Tibial nerve (tissue), 4 donors: ENCODE measurements at places on chromosomes 3 and 15.

DNA sequence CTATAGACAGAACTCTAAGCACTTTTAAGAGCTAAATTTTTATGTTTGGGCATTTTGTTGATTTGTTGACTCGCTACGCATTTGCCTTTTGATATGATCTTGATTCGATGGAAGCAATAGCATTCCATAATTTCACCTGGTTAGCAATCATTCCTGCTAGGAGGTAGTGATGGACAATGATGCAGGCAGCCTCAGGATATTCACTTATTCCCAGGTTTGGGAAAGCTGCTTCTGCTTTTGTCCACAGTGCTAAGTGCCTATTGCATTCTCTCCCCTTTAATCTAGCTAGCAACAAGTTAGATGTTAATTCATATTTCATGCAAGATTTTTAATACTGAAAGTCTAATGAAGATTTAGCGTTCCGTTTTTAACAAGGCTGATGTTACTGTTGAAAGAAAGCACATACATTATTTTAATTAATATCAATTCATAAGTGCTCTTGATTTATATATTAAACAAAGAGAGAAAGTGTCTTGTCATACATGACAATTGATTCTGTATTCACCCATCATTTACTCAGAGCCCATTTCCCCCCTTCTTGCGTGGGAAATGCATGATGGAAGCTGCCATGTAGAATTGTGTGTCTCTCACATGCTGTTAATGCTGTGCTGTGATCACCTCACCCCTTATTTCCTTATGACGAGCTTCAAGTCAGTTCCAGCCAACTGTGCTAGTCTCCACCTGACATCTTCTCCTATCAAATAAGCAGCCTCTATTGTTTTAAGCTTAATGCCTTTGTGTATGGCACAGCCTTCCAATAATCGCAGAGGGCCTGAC, 53.0 kb upstream of the TMCO5A start:
- DNase-seq: no peak

GRCh38 chr15:37100109-37100965, at the start of gene MEIS2:
TSS of gene MEIS2 (minus strand) at chr15:37100549. CDS start at chr15:37099466, 1,083 bp downstream.
- DNase-seq: peak; percentile 91

DNA sequence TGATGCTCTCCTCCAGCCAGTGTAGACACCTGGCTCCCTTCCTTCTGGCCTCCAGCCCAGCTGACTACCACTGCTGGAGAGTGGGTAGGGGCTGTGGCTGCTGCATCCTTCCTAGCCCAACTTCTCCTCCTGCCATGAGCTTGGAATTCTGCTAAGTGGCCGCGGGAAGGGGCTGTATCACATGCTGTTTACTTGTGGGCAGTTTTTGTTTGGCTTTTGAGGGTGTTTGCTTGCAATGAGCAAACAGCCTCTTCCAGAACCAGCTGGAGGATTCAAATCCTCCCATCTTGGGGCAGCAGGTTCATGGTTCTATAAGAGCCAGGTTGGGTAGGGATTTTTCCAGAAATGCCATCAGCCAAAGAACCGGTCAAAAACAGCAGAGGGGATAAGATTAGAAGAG, 9.0 kb downstream of the GASK1A start:
- no peak for DNase-seq

- no peak for DNase-seq
Measured at GRCh38 chr3:4571690-4572334, 78.7 kb downstream of the ITPR1 start.

GRCh38 chr3:7504886-7505775, 644.2 kb downstream of the GRM7 start:
- peak; percentile 57 for DNase-seq

DNA sequence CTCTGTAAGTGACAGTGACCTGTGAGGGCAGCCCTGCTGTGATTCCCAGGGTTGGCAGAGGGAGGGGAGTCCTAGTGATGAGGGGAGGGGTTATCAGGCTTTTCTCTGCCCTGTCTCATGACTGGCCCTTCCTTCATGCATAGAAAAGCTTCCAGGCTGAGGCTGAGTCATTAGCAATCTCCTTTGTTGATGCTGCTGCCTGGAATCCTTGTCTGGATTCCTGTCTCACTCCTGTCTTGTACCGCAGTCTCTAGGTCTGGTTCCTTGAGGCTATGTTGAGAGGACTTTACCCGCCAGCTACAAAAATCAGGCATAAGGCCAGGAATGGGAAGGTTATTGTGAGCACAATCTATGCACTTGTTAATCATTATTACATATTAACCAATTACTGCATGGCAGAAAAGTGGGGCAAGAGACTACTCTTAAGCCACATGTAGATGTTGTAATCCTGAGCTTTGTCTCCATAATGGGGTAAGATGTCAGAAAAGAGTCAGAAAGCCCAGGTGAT, 7.2 kb downstream of the KLHL6 start:
- DNase-seq: no peak

DNA sequence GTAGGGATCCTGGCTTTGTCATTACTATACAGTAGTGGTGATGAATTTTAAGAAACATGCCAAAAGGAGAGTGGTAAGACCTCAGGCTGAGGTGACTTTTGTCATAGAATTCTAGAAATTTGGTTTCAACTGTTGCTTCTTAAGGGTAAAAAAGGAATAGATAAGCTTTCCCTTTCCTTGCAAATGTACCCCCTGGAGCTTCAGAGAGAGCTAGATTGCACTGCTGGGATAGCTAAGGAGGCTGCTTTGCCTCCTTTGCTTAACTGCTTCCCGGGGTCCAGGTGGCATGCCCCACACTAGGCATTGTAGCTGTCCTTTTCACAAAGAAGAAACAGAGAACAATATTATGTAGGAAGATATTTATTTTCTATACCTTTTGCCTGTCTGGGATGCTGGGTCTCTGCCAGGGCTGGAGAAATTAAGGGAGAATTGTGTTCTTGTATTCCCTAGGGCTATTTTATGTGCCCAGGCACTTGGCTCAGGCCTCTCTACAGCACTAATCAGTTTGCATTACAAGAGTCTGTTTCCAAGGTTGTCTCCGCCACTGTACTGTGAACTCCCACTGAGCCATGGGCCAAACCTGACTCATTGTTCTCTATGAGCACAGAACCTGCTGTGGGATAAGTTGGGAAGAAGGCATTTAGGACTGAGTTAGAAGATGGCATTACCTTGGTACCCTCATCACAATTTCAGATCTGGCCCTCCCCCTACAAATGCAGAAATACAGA, 460.0 kb downstream of the PDCD6IP start:
- no peak for DNase-seq

DNA sequence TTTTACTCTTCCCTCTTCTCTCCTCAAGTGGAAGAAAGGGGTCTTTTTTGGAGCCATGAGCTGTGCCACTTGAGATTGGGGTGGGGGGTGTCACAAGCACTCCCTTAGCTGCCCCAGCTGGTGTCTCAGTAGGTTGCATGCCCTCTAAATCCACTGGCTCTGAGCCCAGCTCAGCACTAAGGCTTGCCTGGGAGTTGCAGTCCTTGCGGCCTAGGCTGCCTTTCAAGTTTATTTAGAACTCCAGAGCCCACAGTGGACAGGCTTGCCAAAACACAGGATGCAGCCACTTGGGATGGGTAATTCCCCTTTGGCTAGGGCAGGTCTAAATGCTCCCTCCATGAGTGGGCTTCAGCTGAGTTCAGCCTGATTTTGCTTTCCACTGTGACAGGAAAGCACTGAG, 24.7 kb downstream of the C3orf20 start:
- no peak for DNase-seq

DNA sequence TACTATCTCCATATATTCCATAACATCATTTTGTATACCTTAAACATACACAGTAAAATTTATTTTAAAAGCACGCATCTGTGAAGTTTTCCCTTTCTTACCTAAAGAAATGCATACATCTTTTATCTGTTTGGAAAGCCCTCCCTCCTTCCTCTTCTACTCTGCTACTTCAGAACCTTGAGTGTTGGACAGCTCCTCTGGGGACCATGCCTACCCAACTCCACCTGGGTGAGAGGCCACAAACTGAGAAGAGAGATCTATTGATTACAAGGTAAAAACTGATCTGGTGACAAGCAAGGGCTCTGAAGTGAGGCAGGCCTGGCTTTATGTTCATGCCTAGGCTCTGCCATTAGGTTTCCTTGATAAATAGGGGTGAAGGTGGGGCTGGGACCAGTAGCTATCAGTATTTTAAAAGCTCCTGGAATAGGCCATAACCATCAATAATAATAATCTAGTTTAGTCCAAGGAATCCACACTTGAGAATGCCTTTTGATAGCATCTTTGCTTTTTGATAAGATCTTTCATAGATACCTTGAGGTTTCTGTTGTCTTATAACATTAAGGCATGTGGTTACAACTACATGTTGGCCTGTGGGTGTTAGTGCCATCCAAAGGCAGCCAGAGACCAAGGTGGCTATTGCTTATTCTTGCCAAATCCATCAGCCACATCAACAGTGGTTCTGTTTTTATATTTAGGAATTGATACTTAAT, 148.8 kb downstream of the KCNMB2 start:
- DNase-seq: no peak

GRCh38 chr3:23653647-23654525, 151.9 kb upstream of the UBE2E1 start:
- DNase-seq: no peak

DNA sequence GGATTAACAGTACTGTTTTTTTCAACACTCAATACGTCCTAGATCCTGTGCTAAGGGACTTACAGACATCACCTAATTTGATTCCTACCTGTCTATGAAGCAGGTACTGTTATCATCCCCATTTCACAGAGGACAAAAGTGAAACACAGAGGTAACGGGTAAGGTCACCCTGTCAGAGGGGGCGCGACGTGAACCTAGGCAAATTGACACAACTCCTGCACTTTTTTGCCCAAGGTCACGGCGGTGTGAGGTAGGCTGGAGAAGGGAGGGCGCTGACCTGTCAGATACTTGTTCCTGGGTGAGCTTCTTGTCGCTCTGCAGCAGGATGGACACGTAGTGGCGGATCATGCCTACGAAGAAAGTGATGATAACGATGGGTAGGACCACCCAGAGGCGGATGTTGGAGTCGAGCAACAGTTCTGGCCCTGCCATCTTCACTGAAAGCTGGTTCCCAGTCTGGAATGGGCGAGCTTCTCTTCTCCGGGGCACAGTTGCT, 363 bp downstream of the EMC3 start:
- DNase-seq: no peak

- DNase-seq: no peak
Measured at GRCh38 chr3:97959872-97960271, 12.4 kb downstream of the RIOX2 start.

- no peak for DNase-seq
Measured at GRCh38 chr3:43782541-43782940, 91.8 kb downstream of the ABHD5 start.

DNA sequence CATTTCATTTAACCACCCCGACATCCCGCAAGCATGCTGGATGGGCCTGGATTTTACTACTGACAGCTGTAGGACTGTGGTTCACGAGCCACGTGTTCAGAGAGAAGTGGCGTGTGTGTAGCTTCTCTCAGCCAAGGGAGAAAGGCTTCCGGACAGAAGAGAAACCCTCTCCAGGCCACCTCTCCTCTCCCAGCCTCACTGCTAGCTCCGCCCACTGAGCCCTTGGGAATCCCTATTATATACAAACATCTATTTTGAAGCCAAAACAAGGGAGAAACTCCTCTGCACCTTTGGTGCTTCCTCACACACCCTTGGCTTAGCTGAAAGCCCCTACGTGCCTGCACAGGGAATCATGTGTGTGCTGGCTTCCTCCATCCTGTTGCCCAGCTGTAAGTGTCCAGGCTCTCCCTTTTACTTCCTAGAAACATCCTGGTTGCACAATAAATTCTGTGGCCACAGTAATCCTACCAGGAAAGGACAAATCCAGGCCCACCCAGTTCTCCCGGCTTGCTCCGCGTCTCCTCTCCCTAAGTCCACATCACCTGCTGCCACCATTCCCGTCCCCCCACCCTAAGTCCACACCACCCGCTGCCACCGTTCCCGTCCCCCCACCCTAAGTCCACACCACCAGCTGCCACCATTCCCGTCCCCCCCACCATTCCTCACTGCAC, 30.5 kb downstream of the PCSK6 start:
- DNase-seq: no peak

DNA sequence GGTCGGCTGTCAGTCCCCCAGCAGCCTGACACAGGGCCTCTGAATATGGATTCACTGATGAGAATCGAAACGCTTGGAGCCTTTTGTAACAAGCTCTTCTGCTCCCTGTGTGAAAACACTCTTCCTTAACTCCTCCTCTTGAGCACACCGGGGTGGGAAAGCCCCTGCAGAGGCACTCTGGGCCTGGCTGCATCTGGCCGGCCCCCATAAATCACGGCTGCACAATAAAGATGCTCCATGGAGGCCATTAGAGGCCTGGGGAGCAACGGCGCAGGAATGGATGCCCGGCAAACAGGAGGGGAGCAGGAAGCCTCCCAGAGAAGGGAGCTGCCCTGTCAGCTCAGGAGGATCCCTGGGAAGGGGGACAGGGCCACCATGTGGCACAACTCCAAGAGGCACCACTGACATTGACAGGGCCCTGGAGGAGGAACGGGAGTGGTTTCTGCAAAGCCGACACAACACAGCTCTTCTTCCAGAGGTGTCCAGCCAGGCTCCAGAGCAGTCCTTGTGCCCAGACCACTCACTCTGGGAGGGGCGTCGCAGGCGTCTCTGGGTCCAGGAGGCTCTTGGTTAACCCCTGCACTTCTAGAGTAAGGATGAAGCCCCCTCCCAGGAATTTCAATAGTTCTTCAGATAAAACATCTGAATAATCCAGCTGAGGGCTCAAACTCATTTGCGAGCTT, 509.3 kb upstream of the PPP2R3A start:
- DNase-seq: no peak

DNA sequence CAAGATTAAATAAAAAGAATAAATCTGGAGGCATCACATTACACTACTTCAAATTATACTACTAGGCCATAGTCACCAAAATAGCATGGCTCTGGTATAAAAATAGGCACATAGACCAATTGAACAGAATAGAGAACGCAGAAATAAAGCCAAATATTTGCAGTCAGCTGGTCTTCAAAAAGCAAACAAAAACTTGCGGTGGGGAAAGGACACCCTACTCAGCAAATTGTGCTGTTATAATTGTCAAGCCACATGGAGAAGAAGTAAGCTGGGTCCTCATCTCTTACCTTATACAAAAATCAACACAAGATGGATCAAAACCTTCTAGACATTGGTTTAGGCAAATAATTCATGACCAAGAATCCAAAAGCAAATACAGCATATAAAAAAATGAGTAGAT, 259.2 kb upstream of the SLITRK3 start:
- no peak for DNase-seq
